C1 segment of cervical spinal cord (tissue), 14 donors: ENCODE measurements at places on chromosomes 5 and 9.

- DNase-seq = no peak
These were observed 413.9 kb downstream of the GADD45G start for GRCh38 chr9:90018688-90019087.

DNA sequence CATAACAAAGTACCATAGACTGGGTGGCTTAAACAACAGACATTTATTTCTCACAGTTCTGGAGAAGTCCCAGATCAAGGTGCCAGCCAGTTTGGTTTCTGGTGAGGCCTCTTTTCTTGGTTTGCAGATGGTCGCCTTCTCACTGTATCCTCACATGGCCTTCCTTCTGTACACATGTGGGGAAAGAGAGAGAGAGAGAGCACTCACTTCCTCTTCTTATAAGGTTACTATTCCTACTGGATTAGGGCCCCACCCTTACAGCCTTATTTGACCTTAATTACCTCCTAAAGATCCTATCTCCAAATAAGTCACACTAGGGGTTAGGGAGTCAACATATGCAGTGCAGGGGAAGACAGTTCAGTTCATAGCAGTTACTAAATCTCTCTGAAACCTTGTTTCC, 205.6 kb upstream of the GDNF start:
- DNase-seq = no peak

GRCh38 chr5:142425286-142426065, 100.7 kb upstream of the SPRY4 start:
- DNase-seq = no peak

- no peak for DNase-seq
These were observed 988 bp downstream of the OXCT1 start for GRCh38 chr5:41869151-41869723.

- DNase-seq = no peak
These were observed 125.8 kb upstream of the SLIT3 start for GRCh38 chr5:169426784-169427183.

DNA sequence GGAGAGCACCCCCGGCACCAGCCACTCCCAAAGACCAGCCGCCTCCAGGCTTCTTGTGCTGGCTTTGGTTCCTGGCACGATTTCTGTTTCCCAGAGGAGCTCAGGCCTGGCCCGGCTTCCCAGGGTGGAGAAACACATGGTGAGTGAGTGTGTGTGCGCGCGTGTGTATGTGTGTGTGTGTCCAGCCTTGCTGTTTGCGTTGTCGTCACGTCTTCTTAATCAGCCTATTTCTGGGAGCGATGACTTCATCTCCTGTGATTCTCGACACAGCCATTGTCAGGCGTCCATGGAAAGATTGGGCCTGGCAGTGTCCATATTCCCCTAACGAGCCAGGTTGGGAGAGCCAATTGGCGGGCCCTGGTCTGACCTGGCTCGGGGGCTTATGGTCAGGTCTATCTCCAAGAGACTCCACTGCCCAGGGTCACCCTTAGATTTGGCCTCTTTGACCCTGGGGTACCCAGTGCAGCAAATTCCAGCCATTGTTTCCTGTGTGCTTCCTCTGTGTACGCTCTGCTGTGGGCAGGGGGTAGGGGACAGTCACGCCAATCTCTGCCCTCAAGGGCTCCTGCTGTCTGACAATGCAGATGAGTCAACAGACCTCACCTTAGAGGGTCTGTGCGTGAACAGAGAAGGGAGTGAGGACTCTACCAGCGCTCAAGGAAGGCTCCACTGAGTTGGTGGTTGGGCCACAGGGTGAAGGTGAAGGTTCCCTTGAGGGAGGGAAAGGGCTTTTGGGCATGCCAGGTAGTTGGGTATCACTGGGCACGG, 73.8 kb downstream of the DAB2IP start:
- peak; percentile 59 for DNase-seq

GRCh38 chr9:87725356-87725899, 491 bp upstream of the CTSL start:
- DNase-seq = no peak

- DNase-seq = no peak
These were observed 12.8 kb upstream of the PANK3 start for GRCh38 chr5:168592014-168592368.

GRCh38 chr5:54821445-54822323, 163.7 kb downstream of the ESM1 start:
- no peak for DNase-seq

DNA sequence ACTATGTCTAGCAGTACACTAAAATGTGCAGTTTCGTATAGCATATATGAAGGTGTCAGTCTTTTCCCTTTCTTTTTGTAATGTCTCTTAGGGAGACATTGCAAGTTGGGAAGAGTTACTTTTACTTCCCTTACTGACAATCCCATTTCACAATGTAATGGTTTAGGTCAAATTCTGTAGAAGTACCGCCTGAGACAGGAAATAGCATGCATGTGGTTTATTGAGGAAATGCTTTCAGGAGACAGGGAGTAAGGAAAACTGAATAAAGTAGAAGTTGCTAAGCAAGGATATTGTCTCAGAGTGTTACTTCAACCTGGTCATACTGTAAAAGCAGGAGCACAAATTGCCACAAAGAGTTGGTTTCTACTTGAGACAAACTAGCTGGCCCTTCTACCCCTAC, 32.1 kb upstream of the MSANTD3 start:
- no peak for DNase-seq

GRCh38 chr5:136087961-136088871, 44.4 kb upstream of the SMAD5 start:
- no peak for DNase-seq

DNA sequence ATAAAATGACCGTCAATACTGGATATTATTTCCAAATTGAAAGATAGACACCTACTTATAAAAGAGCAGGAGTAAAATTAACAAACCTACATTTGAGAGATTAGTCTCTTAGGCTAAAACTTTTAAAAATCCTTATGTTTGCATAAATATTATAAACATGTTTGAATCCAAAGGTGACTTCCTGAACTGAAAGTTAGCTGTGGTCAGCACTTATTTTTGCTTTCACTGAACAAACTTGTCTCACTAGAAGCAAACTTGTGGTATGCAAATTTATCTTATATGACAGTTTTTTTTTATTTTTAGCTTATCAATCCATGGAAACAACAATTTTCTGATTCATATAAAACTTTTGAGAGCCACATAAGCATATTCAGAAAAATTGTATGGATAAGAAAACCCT, 502.6 kb upstream of the COX7C start:
- DNase-seq = no peak

DNA sequence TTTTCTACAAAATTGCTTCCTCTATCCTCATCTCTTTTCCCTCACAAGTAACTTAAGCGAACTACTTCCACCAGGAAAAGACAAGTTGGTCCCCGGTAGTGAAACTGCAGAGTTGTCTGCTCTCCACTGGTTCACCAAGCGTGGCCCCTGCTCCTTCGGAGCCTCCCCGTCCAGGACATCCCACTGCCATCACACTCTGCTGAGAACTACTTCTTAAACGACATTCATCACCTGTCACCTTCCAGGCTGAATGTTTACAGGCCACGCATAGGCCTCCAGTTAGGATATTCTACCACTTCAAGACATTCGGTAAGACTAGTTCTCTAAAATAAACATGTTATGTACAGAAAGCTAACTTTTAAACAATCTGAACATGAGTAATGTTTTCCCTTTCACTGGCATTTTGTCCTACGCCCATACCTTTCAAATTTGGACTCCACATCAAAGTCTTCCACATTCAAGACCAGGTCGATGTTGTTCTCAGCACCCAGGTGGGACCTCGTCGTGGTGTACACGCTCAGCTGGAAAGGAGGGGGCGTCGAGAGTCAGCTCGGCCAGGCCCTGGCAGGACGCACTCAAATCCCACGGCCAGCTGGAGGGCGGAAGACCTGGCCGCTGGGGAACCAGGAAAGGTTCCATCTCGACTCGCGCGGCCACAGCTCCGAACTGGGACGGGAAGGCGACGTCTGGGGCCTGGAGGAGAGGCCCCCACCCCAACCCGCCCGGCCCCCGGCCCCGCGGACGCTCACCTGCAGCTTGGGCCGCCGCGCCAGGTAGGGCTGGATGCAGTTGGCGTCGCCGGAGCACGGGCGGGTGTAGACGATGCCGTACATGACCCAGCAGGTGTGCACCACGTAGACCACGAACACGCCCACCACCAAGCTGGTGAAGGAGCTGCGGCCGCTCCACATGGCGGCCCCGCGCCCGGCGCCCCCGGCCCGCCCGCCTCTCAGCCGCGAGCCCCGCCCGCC, 683 bp downstream of the CLPTM1L start:
- no peak for DNase-seq

- DNase-seq = no peak
These were observed 459.1 kb downstream of the SPOCK1 start for GRCh38 chr5:137040024-137040423.

- DNase-seq = no peak
These were observed 104.5 kb upstream of the CHD1 start for GRCh38 chr5:99033014-99033900.

DNA sequence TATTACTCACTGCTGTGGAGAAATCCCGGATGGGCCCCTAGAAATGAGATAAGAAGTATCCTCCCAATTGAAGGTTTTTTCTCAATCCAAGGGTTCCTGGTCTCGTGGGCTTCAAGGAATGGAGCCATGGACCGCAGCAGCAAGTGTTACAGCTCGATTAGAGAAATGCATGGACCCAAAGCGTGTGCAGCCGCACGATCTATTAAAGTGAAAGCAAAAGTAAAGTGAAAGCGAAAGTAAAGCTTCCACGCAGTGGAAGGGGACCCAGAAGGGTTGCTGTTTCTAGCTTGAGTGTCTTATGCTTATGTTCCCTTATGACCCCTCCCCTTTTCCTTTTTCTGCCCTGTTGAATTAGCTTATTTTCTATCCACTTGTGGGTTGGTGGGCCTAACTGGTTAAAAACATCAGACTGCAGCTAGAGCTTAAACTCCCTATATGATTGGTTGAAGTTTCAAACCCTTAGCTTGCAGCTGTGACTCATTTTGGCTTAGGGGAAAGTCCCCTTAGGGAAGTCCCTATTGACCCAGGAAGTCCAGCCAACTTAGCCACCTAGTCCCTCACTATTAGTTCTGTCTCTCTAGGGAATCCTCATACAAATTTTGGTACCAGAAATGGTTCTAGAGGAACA, 1111.8 kb downstream of the TAF11L14 start:
- DNase-seq = no peak

DNA sequence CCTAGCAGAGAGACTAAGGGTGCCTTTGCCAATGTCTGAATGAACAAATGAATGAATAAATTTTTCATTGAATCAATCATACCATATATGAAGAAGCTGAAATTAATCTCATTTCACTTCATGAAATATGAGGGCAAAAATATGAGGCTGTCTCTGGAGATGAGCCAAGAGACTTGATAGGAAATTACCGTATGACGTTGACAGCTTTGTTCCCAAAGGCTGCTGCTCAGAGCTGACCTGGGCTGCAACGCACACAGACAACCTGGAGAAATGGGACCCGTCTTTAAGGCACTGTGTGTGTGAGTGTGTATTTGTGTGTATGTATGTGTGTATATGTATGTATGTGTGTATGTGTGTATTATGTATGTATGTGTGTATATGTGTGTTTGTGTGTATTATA, 226.1 kb downstream of the IRX2 start:
- no peak for DNase-seq

DNA sequence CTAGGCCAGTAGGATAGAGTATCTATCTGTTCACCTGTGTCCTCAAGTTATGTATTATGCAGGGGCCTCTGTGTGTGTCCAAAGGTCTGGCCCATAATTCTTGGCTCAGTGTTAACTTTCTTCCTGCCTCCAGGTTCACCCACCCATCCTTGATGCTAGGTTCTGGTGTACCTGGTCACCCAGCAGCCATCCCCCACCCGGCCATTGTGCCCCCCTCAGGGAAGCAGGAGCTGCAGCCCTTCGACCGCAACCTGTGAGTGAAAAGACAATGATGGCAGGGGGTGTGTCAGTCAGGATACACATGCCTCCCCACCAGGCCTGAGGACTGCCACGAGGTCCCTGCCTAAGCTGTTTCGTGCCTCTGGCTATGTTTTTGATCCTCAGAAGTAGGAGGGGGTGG, 27.6 kb downstream of the TCF7 start:
- no peak for DNase-seq

DNA sequence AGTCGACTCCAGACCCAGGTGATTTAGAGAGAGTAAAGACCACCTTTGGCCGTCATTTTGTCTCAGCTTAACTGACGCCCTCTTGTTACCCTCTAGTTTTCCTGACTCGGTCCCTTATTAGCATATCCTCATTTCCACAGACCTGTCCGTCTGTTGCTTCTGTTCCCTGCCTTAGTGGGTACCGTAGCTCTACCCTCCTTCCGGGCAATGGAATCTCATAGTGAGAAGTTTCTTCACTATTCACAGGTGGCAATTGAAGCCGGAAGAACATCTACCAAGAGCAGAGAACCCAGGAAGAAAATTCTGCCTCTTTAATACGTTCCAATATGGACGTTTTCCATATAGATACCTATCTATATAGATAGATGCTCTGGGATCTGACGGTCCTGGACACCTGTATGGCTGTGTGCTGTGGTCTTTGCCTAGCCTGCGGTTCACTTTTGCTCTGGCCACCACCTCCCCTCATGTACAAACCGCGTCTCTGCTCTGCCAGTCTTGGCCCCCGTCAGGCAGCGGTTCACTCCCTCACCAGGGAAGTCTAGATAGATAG, 652 bp upstream of the TMEM161B start:
- no peak for DNase-seq
